Heart left ventricle (tissue), 16 donors: ENCODE measurements at places on chromosomes 11 and 22. TPM values are rescaled to one million over a fixed set of nuclear protein-coding genes. Genes with fewer than 3 reads are reported as not detected.

DNA sequence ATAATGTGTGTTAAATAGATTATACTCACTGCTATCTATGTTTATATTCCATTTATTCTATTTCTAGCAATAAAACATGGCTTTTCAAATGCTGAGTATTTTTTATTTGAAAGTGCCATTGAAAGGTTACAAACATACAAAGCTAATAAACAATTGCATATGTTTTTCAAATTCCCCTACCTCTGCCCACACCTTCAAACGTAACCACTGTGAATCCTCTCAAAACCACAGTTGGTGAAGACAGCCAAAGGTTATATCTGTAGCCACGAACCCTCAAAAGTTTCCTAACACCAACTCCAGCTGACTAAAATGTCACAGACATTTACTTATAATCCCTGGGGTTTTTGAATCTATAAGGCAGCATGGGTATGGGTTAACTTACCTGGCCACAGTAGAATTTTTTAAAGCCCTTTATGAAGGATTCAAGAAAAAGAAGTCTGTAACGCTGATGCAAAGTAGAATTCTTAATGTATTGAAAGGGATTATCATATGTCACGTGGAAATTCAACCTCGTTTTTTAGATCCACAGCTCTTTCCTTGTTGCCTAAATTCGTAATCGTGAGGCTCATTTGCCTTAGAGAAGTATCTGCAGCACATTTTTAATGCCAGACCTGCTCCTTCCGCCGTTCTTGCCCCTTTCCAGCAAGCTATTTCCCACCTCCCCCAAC lies 122.5 kb upstream of the ZC3H12C start:
- DNase-seq, result no peak

DNA sequence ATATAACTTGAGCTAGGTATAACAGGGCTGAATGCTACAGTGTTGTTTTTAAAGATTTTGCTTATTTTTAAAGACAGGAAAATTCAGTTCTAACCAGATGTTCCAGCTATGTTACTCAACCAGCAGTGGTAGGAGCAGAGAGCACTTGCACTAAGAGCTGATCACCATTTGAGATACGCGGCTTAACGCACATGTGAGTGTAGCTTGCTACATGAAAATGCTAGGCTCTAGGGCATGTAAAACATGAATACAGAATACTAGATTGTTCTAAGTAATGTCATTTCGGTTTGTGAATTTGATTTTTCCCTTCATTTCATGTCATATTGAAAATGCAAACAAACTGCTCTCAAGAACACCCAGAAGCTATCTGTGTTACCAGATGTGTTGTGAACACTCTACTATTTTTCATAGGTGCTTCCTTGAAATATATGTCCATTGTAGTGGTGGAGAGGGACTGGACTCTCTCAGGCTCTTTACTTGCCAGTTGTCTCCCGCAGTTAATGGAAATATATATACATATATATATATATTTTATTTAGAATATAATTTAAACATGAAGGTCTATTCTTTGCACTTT lies 10.8 kb upstream of the TECTA start:
- DNase-seq, result no peak

GRCh38 chr11:68039526-68040086 lies 781 bp downstream of the TCIRG1 start:
- peak; percentile 32 for DNase-seq

- DNase-seq, result no peak
Observed at GRCh38 chr11:124877631-124877909, 12.3 kb downstream of the ROBO3 start.

DNA sequence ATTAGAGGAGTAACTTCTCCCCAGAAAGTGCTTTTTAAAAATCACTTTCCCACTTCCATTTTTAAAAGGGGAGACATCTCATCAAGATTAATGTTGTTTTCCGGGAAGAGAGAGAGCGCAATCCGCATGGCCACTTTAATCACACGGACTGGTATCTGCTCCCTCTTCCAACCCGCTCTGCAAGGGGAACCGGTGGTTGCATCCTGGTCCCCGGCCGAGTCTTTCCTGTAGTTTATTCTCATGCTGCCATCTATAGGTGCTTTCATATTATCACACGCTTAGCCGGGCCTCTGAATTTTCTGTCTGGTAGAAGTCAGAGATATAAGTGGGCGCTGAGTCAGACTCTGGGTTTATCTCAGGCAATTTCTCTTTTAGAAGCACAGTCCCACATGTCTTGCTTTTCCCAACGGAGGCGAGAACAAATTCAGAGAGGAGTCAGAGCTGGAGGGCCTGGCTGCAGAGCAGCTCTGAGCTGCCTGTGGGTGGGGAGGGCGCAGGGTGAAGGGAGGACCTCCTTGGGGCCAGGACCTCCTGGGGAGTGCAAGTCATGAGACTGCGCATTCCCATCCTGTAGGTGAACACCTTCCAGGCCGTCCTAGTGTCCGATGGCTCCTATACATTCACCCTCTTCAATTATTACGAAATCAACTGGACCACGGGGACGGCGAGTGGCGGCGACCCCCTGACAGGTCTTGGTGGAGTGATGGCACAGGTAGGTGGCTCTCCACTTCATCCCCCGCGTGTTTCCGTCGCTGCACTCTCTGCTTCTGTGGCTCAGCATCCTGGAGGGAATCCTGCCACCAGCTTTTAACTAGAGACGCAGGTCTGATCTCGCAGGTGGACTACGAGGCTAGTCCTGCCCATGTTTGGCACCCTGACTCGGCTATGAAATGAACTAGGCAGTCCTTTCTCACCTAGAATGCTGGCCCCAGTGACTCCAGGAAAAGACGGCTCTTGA lies 11.7 kb downstream of the TECTA start:
- peak; percentile 50 for DNase-seq

DNA sequence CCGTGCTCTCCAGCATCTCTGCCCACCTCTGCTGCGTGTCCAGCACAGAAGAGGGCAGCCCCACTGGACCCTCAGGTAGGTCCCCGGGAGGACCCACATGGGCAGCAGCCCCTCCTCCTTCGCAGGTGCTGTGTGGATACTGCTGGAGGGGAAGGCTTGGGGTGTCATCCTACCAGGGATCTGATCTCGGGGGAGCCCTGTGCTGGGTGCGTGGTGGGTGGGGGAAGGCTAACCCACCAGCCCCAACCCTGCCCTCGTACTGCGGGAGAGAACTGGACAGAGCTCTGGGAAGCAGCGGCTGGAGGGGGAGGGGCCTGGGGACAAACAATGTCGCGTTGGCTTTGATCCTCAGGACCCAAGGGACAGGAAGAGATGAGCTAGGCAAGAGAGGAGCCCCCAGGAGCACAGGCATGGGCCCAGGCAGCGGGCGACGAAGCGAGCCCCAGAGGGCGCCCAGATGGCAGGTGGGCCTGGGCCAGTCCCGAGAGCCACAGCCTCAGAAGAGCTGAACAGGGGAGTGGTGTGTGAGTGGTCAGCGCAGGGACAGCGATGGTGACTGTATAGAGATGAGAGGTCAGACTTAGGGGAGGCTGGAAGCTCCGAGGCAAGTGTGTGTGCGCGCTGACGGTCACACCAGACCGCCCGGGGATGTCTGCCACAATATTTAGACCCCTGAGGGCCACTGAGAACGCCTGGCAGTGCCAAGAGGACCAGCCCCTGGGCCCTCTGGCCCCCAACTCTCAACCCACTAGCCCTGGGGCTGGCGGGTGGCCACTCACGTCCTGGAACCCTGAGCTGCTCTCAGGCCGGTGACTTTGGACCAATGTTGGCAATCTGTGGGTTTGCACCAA lies 1.4 kb upstream of the PIM3 start:
- DNase-seq, result no peak

- no peak for DNase-seq
Observed at GRCh38 chr22:21587803-21588611, 20.5 kb downstream of the UBE2L3 start.

DNA sequence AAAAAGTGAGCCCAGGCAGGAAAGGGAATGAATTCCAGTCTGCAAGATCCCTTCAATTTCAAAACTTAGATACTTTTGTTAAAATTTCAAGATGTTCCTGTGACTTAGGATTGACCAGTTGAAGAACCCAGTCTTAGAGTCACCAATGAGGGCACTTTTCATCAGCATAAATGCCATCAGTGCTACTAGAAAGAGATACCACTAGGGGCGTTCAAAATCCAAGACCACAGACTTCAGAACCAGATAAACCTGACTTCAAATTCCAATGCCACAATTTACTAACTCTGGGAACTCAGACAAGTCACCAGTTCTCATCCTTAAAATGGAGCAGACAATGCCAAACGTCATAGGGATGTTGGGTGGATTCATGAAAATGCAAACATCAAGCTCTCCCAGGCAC lies 523.2 kb downstream of the BUD13 start:
- no peak for DNase-seq

- no peak for DNase-seq
Observed at GRCh38 chr11:119303227-119303718, 13.7 kb downstream of the MCAM start.

DNA sequence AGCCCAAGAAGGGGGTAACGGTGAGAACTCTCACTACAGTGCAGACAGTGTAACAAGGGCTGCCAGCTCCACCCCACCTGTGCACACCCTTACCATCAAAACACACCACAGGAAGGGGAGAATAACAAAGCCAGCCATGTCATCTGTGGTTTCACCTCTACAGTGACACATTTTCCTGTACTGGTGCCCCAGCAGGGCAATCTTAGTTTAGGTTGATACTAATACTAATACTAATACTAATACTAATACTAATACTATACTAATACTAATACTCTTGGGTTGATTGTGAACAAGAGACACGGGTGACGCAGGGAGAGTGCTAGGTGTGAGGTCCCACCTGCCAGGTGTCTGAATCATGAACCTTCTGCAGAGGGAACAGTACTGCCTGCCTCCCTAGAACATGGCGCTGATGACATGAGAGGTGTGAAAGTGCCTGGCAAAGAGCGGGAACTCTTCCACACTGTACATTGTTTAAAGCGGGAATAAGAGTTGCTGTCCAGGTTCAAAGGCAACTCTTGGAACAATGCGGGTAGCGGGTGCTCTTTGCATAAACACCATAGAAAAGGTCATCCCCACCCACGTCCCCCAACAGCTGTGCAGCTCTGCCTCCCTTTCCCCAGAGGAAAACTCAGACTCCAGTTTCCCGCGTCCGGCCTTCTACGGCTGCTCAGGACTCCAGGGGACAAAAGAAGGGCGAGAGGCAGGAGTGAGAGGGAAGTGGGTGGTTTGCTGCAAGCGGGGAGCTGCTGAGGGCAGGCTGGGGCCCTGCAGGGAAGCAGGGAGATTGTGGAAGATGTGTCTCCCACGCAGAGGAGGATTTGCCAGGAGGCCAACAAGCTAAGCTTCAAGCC lies 25.0 kb upstream of the TMPRSS4 start:
- DNase-seq, result no peak

DNA sequence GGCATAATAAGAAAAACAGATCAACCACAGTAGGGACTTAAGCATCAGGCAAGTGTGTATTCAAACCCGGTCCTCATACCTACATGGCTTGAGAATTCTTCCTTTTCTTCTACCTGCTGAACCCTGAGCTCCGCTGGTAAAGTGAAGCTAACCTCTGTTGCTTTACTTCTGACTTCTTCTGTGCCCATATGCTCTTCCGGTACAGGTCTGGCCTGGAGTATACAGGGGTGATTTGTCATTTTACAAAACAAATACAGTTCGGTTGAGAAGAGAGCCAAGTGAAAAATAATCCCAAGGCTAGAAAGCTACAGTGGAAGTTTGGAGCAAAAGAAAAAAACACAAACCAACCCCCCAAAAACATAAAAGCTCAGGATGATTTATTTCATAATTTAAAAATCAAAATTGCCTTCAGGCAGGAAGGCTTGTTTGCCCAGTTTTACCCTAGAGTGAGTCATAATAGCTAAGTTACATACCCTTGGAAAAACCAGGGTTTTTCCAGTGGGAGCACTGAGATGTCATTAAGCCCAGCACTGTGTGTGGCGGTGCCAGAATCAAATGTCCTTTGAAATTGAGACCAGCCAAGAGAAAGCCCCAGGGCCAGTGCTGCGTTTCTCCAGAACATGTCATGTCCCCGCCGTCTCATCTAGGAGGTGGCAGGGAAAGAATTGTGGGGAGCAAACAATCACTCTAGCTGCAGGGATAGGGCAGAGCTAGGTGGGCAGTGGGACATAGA lies 305.5 kb upstream of the ISX start:
- DNase-seq, result no peak

DNA sequence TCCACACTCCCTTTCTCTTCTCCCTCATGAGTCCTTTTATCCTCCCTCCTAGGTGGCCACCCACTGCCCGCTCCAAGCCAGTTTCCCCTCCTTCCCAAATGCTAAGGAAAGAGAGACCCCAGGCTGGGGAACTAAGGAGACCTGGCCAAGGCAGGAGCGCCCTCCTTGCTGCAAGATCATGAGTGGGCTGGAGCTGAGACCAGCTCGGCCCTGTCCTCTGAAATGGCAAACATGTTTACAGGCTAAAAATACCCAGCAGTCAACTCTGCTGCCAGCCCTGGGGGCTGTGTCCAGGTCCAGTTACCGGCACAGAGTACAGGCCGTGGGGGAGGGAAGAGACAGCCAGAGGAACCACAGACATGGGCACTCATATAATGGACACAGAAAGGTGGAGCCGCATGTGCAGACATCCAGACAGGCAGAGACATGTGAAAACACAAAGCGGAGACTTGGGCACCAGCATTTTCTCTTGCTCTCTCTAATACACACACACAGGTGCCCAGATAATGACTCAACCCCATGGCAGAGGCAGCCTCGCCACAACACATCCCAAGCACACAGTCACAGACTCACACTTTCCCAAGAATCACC lies 1.2 kb upstream of the AHNAK start:
- DNase-seq, result no peak

DNA sequence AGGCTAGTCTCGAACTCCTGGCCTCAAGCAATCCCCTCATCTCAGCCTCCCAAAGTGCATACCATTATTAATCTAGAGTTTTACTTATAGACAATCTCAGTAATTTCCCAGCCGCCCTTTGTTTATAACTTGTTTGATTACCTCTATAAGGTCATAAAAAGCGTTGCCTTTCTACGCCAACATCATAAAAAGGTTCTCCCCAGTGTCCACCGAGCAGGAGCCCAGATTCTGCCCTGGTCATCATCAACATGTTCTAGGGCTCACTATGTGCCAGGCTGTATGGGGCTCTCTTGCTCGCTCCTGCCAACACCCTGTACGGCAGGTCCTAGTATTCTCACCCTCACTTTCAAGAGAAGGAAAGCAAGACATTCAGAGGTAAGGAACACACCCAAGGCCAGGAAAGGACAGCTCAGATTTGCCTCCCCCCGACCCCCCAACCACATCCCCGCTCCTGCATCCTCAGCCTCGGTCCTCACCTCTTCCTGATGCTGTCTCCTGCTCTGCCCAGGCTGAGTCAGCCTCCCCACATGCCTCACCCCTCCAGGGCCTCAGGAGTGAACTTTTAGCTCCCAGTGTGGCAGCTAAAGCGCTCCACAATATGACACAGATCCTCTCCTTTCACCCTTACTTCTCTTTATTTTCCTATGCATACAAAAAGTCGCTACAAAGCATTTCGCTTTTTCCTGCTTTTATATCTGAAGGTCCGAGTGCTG lies 14.3 kb downstream of the ARFGAP3 start:
- no peak for DNase-seq

- DNase-seq, result no peak
Observed at GRCh38 chr22:16717699-16718558, 107.3 kb downstream of the XKR3 start.

- peak; percentile 54 for DNase-seq
Observed at GRCh38 chr11:65417702-65418430, 4.7 kb upstream of the NEAT1 start.

The BIK gene
- 0.65 TPM for polyA plus RNA-seq

The MEI1 gene
- 0.54 TPM for polyA plus RNA-seq

The MB gene
- polyA plus RNA-seq, result 16,360 TPM

The PRR33 gene
- 0.08 TPM for polyA plus RNA-seq

The OR8G1 gene
- polyA plus RNA-seq, result not detected
